ENCODE measurements at places on chromosomes 1 and 21. TPM values are rescaled to one million over a fixed set of nuclear protein-coding genes. Genes with fewer than 3 reads are reported as not detected.

PODN gene
- 3.1 TPM for total RNA-seq

KRTAP19-1 gene
- not detected for total RNA-seq

BSND gene
- total RNA-seq: 0.15 TPM

SPRR2B gene
- total RNA-seq: not detected

CRNN gene
- not detected for total RNA-seq

LCE3D gene
- not detected for total RNA-seq

ADORA1 gene
- 1.1 TPM for total RNA-seq

IGSF9 gene
- 8.5 TPM for total RNA-seq

VWA1 gene
- total RNA-seq: 19.1 TPM

SUMO3 gene
- 83.8 TPM for total RNA-seq

CHIA gene
- not detected for total RNA-seq

RNU1-2 gene
- total RNA-seq: 2,322 TPM

OLIG2 gene
- not detected for total RNA-seq
